GM10248 (cell line): ENCODE measurements at places on chromosomes 12 and 14.

GRCh38 chr14:89013698-89014568 lies 189.5 kb downstream of the TTC8 start:
- DNase-seq: no peak

GRCh38 chr12:122374707-122375106 lies 47.8 kb downstream of the CLIP1 start:
- no peak for DNase-seq

GRCh38 chr12:10033783-10034545 lies 3.5 kb downstream of the CLEC9A start:
- no peak for DNase-seq

- no peak for DNase-seq
Observed at GRCh38 chr14:102508410-102508773, 1.2 kb downstream of the ANKRD9 start.

- no peak for DNase-seq
Observed at GRCh38 chr14:30587141-30587540, 28.2 kb downstream of the G2E3 start.

GRCh38 chr14:65159281-65160062 lies 57.2 kb upstream of the MAX start:
- DNase-seq: peak; percentile 73

GRCh38 chr12:91965781-91966180 lies 179.9 kb downstream of the BTG1 start:
- DNase-seq: no peak

DNA sequence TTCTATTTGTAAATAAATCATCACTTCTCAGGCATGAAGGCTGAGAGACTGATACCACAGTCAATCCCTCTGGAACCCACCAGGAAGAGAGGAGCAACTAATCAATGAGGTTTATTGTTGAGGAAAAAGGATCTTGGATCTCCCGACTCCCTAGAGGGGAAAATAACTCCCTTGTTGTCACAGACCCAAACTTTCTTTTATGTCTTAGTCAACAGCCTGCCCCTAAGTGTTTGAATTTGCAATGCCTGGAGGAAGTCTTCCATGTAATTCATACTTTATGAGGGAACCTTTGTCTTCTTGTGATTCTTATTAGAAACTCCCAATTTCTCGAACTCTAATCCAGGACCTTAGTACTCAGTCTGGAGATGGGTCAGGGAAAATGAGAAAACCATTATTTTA lies 805.8 kb downstream of the DIO2 start:
- no peak for DNase-seq

DNA sequence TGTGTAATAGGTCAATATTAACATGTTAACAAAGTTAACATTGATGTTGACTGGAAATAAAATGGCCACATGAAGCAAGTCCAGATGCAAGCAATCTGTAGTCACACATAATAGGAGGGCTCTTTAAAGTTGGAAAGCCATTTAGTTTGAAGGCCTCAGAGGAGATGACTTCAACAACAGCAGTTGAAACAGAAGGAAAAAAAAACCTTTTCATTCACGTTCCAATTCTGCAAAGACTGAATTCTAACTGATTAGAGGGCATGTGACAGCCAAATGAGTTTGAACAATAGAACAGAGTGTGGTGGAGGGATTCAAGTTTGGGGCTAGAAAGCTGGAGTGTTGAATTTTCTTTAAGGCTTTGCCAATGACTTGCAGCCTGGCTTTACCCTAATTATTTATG lies 41.5 kb upstream of the DAAM1 start:
- DNase-seq: no peak

DNA sequence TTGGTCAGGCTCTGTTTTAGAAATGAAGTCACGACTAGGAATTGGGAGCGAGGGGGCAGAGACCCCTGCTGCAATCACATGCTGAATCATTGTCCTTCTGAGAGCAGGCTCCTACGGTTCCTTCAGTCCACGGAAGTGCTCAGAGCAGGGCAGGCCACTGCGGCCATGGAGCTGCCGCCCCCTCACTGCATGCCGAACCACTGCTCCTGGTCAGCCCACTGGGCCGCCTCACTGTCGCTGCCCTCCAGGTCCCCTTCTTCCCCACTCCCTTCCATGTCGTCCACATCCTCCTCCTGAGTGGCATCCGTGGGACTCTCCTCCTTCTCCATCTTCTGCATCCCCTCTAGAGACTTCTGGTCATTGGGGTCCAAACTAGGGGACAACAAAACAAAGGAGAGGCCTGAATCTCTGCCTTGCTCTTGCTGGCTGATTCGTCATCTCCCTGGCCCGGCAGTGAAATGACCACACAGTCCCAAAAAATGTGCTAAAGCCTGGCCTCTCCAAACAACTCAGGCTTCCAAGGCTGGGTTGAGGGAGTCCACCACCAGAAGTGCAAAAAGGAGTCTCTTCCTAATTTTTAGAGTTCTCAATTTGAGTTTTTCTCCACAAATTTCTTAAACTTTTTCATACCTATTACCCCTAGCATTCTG lies 29.4 kb downstream of the ANAPC7 start:
- no peak for DNase-seq

DNA sequence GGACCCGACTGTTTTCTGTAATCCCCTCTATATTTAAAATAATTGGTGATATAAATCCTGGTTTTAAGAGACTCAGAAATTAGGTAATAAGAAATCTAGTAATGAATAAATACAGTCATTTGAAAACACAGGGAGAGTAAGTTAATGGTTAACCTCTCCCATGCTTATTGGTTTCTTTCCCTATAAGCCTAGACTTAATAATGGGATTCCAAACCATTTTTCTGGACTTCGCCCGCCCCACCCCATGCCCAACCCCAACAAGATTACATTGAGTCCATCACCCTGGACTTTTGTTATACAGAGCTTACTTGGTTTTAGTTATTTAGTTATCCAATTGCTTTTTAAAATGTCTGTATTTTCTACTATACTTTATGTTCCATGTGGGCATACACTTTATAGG lies 98.7 kb downstream of the WIF1 start:
- DNase-seq: no peak

GRCh38 chr12:103178366-103179080 lies 221.0 kb downstream of the ASCL1 start:
- DNase-seq: no peak

- DNase-seq: no peak
Observed at GRCh38 chr12:113155060-113155459, 5.5 kb downstream of the CFAP73 start.

GRCh38 chr12:24901576-24902461 lies 47.1 kb downstream of the BCAT1 start:
- peak; percentile 34 for DNase-seq

DNA sequence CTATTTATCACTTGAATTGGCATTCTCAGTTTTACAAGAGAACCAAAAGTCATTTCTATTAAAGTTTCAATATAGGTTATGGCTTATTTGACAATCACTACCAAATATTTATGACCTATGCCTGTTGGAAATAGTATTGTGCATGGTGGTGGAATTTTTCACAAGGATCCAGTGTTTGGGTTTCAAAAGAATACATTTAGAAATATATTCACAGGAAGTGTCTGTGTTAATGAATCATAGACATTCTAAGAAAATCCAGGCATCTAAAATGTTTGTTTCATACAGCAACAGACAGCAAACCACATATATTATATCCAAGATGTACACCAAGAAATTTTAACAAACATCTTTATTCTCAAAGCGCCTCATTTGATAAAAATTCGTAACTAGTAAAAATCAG lies 92.7 kb downstream of the MED13L start:
- no peak for DNase-seq

- peak; percentile 52 for DNase-seq
Observed at GRCh38 chr14:71497645-71498086, 434.6 kb upstream of the RGS6 start.

DNA sequence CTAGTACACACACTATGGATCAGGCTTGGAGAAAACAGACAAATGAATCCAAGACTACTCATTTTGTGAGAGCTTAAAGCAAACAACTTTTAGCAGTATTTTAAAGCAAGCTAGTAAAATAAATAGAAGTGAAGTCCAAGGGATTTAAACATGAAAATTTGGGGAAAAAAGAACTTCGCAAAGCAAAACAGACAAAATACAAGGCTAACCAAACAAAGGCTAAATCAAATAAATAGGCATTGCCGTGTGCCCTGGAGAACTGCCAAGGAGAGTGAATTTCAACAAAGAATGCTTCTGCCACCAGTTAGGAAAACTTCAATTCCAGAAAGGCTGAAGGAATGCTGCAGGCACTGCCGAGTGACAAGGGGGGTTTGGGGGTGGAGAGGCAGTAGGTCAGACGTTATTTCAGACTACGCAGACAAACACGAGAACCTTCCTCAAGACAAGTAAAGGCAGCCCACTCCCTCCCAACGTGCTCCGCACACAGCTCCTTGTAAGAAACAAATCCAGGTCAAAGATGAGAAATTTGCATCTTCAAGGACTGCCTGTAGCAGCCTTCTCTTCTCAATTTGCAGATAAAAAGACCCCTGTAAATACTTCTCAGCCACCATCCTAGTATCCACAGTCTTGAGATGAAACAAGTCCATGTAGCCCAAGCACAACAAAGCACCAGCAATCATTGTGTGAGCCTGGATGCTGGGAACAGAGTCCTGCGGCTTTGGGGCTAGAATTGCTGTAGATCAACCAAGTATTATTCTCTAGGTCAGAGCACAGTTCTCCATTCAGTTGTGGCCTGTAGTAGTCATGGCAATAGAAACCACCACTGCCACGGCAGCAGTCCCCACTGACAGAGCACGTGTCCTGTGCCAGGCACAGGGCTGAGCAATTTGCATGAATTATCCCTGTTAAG lies 43.3 kb downstream of the EFCAB11 start:
- DNase-seq: no peak

GRCh38 chr12:84497819-84498218 lies 414.8 kb downstream of the SLC6A15 start:
- DNase-seq: no peak

- no peak for DNase-seq
Observed at GRCh38 chr12:105740369-105740768, 398.4 kb downstream of the NUAK1 start.

- DNase-seq: no peak
Observed at GRCh38 chr14:25406818-25407217, 356.9 kb upstream of the STXBP6 start.

- DNase-seq: no peak
Observed at GRCh38 chr12:64814432-64814831, 10.0 kb upstream of the TBC1D30 start.

DNA sequence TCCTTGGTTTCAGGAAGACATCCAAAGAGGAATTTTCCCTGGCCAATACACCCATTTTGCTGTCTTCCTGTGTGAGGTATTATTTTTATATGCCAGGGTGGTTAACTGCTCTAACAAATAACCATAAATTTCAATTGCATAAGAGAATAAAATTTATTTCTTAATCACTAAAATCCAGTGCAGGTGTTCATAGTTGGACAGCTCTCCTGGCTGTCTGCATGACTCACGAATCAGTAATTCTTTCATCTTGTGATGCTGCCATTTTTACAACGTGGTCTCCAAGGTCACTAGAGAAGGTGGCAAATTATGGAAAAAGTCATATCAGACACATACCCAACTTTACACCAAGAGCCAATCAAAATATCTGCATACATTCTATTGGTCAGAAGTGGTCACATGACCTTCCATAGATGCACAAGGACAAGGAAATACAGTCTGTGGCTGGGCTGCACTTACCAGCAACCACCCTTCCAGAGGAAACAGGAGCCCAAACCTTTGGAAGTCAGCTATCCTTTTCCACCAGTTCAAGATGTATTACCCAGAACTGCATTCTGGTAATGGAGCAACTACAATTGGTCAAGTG lies 193.5 kb upstream of the PLEKHG7 start:
- no peak for DNase-seq

DNA sequence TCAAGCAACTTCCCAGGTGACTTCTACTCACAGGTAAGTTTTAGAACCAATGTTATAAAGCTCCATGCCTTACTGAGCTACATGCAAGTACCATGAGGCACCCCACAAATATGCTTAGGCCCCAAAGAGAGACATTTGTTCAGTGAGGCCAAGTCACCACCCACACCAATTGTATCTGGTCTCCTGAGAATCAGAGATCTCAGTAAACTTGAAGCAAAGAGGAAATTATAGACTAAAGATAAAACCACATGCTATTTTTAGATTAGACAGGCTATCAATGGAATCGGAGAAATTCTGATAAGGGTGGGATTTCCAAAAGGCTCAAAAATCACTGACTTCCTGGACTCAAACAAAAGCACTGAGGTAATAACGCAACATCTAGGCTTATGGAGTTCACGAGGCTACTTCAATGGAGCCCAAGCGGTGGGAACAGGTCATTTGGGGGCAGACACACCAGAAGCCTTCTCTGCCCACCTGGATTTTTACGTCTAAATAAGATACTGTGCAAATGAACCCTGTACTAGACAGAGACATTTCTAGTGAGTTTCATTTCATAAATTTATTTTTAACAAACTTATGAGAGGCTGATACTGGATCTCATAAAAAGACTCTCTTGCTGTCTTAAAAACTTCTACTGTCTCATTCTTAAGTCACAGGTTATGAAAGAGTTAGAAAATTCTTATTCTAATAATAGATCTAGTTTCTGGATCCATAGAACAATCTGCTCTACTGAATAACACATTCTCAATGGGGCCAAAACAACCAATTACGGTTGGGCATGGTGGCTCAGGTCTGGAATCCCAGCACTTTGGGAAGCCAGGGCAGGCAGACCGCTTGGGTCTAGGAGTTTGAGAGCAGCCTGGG lies 7.7 kb downstream of the SLC15A4 start:
- no peak for DNase-seq

DNA sequence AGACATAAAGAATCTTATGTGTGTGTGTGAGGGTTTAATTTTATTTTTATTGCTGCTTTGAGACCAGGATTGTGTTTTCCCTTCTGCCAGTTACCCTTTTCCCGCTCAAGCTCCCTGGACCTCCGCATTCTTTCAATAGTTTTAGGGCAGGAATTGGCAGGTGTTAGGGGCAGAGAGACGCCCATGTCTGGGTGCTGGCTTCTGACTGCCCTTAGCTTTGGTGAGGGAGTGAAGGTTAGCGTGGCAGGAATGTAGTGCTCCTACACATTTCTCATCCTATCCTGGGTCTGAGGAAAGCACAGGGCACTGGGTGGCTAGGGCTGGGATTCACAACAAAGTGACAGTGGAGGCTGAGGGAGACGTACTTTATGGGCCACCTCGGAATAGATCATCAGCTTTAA lies 428.1 kb downstream of the ZFP36L1 start:
- DNase-seq: no peak

DNA sequence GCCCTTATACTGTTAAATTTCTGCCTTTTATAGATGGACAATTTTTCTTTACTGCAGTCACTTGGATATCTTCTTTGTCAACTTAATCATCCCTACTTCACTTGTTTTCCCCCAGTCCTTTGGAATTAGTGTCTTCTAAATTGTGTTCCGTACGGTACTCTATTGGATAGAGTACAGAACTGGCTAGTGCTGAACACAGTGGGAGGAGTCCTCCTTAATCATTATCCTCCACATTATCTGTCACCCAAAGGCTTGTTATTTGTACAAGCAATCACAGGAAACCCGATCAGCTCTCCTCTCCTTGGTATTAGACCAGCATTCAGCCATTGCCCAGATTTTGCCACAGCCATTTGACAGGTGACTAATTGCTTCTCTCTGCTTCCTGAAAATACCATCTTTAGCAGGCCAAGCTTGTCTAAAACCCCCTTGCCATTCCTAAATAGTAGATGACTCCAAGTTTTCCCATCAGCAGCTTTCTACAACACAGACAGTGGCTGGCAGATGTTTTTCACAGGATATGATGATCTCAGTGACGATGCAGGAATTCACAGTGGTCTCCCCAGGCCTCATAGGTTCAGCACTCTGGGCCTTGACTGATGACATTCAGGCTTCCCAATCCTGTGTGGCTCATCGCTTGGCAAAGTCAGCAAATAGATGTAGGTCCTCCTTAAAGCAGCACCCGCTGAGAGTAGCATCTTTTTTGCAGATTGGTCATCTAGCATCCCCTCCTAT lies 216.0 kb upstream of the RGS6 start:
- no peak for DNase-seq

GRCh38 chr14:71481021-71481654 lies 451.1 kb upstream of the RGS6 start:
- no peak for DNase-seq
